SIG-M5 (cell line): ENCODE measurements at places on chromosomes 2 and 18.

DNA sequence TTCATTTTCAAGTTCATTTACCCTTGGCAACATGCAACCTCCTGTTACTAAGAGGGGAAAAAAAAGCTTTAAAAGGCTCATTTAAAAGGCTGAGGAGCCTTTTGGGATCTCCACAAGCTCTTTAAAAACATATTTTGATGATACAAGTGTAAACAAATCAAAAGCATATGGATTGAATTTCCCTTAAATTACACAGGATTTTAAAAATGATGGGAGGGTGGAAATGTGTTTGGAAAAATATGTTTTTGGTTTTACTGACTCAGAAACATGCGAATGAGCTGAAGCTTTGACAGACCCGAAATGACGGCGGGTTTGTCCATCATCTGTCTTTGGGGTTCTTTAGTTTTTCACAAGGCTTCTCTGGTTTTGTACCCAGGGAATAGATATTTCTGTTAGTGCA lies 180.6 kb upstream of the CCDC68 start:
- no peak for DNase-seq

- DNase-seq = no peak
Observed at GRCh38 chr2:207401338-207401737, 128.4 kb upstream of the CREB1 start.

GRCh38 chr2:219174146-219174545 lies 2.6 kb downstream of the CNPPD1 start:
- no peak for DNase-seq

- DNase-seq = no peak
Observed at GRCh38 chr18:26185267-26185666, 41.0 kb upstream of the TAF4B start.

- DNase-seq = no peak
Observed at GRCh38 chr2:150357770-150358467, 129.5 kb downstream of the RND3 start.

DNA sequence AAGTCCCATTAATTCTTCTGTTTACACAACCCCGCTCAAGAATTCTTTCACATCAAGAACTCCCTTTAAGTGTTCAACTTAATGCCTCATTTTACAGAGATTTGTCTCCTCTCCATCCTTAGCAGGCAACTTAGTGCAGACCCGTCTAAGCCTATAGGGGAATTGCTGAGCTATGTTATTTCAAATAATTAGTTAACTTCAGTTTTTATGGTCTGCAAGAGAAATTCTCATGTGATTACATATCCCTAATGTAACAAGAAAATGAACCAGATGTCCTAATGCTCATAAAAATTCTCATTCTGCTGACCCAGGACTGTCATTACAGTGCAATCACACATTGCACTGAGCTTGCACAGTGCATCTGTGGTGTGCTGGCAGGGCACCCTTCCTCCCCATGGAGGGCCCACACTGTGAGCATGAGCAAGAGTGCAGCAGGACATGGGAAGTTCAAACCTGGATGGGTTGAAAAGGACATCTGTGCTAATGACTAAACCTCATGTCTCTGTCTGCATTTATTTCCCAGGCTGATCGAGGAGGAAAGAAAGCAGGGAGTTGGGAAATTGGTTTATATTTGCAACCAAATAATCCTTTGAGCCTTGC lies 97.1 kb downstream of the COL5A2 start:
- DNase-seq = no peak

- DNase-seq = no peak
Observed at GRCh38 chr18:11268153-11268552, 118.8 kb upstream of the PIEZO2 start.

DNA sequence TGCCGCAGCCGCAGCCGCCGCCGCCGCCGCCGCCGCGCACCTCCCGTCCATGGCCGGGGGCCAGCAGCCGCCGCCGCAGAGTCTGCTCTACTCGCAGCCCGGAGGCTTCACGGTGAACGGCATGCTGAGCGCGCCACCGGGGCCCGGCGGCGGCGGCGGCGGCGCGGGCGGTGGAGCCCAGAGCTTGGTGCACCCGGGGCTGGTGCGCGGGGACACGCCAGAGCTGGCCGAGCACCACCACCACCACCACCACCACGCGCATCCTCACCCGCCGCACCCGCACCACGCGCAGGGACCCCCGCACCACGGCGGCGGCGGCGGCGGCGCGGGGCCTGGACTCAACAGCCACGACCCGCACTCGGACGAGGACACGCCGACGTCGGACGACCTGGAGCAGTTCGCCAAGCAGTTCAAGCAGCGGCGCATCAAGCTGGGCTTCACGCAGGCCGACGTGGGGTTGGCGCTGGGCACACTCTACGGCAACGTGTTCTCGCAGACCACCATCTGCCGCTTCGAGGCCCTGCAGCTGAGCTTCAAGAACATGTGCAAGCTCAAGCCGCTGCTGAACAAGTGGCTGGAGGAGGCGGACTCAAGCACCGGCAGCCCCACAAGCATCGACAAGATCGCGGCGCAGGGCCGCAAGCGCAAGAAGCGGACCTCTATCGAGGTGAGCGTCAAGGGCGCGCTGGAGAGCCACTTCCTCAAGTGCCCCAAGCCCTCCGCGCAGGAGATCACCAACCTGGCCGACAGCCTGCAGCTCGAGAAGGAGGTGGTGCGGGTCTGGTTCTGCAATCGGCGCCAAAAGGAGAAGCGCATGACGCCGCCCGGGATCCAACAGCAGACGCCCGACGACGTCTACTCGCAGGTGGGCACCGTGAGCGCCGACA lies 2.4 kb downstream of the POU3F3 start:
- no peak for DNase-seq

DNA sequence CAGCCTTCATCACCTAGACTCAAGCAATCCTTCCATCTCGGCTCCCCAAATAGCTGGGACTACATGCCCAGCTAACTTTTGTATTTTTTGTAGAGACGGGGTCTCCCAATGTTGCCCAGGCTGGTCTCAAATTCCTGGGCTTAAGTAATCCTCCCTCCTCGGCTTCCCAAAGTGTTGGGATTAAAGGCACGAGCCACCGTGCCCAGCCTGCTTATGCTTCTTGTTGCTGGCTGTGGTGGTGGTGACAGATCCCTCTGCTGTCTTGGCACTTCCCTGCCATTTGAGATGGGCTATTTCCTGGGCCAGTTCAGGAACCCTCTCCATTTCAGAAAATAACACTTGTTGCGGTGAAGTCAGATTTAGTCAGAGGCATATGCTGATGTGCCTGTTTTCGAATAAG lies 28.8 kb downstream of the GATA6 start:
- no peak for DNase-seq

GRCh38 chr2:115560666-115561065 lies 1118.2 kb downstream of the DPP10 start:
- DNase-seq = no peak

DNA sequence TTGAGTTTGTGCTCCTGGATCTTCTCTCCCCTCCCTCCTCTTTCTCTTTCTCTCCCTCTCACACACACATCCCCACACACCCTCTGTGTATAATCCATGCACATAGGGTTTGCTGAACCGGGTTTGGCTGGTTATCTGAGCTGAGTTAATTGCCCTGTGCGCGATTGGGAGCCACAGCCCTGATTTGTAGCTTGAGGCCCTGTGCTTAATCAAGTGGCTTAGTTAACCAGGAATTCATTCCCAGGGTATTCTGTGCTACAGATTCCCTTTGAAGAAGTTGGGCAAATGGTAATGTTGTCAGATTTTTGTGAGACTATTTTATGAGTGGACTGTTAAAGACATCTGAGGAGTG lies 6.2 kb downstream of the PARD3B start:
- no peak for DNase-seq

GRCh38 chr2:44137872-44138551 lies 30.7 kb upstream of the PPM1B start:
- no peak for DNase-seq

GRCh38 chr18:513826-514530 lies 13.5 kb upstream of the COLEC12 start:
- no peak for DNase-seq

DNA sequence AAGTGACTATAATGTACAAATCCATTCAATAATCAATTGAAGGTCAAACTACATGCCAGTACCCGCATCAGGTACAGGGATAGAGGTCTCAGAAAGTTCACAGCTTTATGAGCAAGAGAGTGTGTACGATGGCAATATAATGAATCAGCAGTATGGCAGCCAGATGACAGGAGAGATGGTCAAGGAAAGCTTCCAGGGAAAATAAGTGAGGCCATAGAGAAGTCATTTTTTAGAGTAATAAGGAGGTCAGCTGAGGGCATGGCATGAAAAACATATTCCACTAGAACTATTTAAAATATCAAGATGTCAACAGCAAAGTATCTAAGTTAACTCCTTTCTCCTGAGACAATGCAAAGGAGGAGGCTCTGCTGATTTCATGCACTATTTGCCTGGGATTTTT lies 108.0 kb downstream of the SLC8A1 start:
- DNase-seq = no peak

GRCh38 chr2:198905881-198906612 lies 551.7 kb downstream of the SATB2 start:
- DNase-seq = peak; percentile 26

DNA sequence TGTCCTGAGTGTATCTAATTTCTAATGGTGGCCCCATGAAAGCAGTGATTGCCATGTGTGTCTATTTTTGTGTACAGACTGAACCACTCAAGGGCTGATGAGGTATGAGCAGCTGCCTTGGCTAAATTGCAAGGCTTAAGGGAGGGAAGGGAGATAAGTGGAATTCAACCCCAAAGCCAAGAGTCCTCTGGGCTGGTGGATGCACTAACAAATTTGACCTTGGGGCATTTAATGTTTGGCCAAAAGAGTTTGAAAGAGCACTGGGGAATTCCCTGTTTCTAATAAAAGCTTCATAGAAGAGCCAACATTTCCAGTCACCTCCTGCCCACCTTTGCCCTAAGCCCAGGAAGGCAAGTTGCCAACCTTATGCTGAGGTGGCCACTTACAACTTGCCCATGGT lies 172.1 kb downstream of the SETBP1 start:
- DNase-seq = no peak

- no peak for DNase-seq
Observed at GRCh38 chr2:191923652-191923997, 76.7 kb upstream of the CAVIN2 start.

GRCh38 chr2:47346107-47346506 lies 56.8 kb upstream of the MSH2 start:
- DNase-seq = no peak

DNA sequence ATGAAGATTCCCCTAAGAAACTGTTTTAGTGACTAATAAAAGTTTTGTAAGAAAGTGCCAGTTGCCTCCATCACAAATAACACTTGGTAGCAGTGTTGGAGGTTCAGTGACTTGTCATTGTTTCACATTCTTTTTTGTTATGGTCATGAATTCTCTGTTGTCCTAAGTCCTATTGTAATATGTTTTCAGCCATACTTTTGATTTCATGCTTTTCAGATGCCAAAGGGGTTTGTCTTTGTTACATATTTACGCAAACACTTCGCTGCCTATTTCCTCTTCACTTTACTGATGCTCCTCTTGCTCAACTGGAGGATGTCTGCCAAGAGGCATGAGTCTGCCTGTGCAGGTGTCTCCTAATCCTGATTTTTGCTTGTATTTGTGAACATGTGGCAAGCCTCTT lies 66.6 kb downstream of the PHLPP1 start:
- DNase-seq = no peak

GRCh38 chr18:57437402-57437765 lies 2.2 kb downstream of the ONECUT2 start:
- no peak for DNase-seq

GRCh38 chr18:55442561-55442960 lies 145.4 kb downstream of the TCF4 start:
- DNase-seq = no peak

DNA sequence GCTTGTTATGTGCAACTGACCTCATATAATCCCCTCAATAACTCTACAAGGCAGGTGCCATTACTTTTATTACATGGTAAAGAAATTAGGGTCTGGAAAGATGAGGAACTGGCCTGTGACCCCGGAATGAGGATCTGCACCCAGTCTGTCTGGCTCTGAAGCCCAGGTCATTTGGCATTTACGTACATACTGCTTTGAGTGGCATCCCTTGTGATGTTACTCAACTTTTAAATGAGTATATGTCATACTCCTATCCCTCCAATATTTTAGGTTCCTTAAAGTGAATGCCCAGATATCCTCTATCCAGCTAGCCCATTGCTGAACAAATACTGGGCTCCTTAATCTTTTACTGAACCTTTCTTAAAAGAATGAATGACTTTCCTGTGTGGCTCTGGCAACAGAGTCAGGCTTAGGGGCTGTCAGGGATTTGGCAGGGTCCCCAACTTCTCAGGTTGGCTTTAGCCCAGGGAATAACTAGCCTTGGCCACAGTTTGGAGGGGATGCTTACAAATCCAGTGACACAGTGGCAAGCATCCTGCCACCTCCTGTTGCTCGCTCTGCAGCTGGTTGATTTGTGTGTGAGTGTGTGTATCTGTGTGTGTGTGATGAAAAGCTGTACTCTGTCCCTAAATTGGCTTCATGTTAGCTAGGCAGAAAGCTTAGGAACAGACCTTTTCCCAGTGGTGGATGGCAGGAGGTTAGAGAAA lies 3.4 kb upstream of the CXCR4 start:
- no peak for DNase-seq

- DNase-seq = no peak
Observed at GRCh38 chr2:9145752-9146430, 60.7 kb upstream of the ASAP2 start.

DNA sequence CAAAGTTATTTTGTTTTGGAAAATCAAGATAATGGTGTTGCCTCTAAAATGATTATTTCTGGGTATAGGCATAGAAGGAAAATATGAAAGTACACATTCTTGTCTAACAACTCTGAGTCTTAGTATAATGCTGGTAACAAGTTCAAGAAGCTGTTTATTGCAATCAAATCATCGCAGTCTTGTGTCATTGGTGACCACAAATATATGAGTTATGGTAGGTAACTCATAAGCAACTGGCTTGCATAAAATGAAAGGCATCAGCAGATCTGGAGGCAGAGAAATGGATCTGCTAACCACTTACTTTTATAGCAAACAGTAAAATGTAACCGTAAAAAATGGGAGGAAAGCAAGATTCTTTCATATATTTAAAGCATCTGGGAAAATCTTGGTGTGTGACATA lies 156.2 kb upstream of the TCF4 start:
- DNase-seq = no peak

DNA sequence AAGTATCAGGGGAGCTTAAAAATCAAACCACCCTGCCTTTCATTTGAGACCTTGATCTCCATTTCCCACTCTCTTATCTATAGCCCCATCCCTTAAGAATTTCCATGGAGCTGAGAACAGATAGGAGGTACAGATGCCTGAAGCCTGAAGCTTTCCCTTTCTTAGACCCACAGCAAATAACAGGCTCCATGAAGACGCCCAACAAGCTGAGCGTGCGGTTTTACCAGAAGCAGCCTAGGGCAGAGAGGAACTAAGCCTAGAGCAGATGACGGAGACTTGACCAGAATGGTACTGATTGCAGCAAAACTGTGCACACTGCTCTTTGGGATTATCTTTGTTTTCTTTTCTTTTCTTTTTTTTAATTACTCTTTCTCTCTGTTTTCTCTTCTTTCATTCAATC lies 1.7 kb upstream of the ERBB4 start:
- no peak for DNase-seq

GRCh38 chr2:62423883-62424458 lies 82.0 kb downstream of the TMEM17 start:
- no peak for DNase-seq

DNA sequence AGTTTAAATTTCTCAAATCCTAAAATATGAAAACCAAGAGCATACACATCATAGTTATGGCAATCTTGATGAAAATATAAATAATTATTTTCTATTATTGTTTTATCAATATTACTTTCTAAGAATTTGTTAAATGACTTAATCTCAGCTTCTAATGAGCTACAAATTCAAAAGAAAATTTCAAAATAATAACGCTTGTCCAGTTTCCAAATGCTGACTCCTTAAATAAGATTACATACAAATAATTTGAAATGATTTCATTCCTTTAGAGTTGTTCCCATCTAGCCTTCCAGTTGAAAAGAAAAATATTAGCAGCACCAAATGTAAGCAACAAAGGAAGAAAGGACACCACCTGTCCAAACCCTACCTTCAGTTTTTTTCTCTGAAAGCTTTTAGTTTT lies 82.4 kb upstream of the COL5A2 start:
- DNase-seq = no peak
